MM.1S (cell line): ENCODE measurements at places on chromosomes 13 and 19.
A peak's percentile ranks its signal among the peaks of the same experiment; 100 is the strongest.

- DNase-seq = no peak
Measured at GRCh38 chr13:37175996-37176395, 70.5 kb upstream of the CSNK1A1L start.

- DNase-seq = no peak
Measured at GRCh38 chr13:51910508-51910907, 48.7 kb downstream of the CCDC70 start.

- DNase-seq = no peak
Measured at GRCh38 chr19:19570571-19570970, 32.5 kb downstream of the CILP2 start.

GRCh38 chr13:109899316-109899715, 112.9 kb upstream of the IRS2 start:
- no peak for DNase-seq

DNA sequence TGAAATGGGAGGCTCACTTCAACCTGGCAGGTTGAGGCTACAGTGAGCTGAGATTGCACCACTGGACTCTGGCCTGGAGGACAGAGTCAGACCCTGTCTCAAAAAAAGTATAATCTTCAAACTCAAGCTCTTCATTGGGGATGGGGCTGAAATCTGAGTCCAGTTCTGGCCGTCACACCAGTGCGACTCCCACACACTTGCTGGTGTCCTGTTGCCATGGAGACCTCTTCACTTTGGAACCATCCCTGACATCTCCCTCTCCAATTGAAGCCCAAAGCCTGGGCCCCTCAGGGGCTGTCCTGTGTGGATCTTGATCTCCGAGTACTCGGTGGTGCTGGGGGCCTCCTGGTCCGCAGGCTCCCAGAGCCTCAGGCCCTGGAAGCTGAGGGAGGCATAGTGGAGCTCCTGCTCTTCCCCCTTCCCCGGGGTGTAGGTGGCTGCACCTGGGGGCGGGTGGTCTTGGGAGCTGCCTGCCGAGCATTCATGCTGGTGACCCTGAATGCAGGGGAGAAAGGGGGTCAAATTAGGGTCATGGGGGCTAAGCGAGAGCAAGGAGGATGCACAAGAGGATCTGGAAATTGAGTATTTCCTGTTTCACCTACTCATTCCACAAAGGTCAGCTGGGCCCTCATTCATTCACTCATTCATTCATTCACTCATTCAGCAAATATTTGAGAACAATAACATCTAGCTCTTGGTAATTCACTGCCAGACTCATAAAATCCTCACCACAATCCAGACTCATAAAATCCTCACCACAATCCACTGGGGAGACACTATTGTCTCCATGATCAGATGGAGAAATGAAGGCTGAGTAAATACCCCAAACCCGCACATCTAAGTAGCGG, 11.0 kb downstream of the SIGLEC11 start:
- no peak for DNase-seq

GRCh38 chr13:40341096-40341471, 325.4 kb downstream of the FOXO1 start:
- no peak for DNase-seq

- DNase-seq = no peak
Measured at GRCh38 chr13:31131470-31131961, 30.2 kb downstream of the HSPH1 start.

DNA sequence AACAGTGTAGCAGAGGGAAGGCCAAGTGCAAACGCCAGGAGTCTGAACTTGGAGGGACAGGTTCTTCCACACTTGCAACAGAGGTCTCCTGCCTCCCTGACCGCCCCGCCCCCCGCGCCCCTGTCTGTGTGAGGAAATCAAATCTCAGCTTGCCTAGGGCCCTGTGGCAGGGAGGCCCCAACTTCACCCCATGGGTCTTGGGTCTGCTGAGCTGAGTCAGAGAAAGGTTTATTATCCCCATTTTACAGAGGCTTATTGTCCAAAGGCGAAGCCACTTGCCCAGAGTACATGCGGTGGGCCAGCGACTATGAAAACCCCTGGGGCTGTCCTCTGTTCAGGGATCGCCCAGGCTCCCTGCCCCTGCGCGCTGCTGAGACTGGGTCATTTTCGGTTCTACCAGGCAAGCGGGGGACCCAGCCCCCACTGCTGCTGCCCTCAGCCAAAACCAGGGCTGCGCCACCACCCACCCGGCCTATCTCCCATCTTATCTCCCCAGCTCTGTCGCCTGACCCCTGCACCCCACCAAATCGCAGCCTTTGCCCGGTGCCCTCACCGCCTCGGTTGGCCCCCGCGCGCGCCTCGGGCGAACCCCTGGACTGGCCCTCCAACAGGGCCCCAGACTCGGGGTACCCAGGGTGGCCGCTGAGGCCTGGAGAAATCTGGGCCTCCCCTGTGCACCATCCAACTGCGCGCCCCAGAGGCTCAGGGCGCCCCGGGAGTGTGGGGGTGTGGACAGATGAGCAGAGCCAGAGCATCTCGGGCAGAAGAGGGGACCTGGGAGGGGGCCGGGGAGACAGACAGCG, 850 bp upstream of the CERS4 start:
- DNase-seq = no peak

GRCh38 chr19:9883231-9883758, 48.2 kb downstream of the PIN1 start:
- DNase-seq = no peak

DNA sequence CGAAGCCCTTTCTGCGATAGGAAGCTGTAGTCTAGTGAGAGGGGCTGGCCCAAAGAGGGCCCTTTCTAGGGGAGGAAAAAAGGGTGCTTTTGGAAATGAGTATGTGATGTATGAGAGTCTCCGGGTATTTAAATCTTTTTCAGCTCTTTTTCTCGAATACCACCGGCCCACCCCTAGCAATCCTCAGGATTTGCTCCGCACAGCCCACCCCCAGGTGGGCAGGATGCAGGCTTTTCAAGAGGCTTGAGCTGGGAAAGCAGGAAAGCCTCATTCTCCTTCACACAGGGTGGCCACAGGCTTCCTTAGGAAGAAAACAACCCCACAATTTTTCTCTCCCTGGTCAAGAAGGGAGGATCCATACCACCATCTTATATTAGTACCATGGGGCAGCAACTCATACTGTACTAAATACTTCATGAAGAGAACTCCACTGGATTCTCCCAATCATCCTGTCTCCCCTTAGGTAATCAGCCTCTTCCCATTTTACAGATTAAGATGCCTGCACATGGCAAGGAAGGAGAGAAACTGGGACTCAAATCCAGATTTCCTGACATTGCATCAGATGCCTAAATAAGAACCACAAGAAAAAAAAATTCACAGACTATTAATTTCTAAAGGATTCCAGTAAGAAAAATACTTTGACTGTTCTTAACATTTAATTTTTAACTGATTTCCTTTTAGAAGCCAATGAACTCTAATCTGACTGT, 84.4 kb downstream of the STK24 start:
- no peak for DNase-seq

DNA sequence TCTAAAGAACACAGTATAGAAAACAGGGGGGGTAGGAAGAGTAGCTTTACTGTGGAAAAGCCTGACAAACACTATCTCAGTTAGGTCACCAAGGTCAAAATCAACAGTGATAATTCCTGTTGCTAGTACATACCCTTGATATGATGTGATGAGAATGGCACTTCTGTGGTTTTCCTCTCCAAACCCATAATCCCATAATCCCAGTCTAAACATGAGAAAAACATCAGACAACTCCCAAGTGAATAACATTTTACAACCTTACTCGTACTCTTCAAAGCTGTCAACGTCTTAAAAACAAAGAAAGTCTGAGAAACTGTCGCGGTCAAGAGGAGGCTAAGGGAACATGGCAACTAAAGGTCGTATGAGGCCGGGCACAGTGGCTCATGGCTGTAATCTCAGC, 137.6 kb downstream of the FOXO1 start:
- DNase-seq = no peak

GRCh38 chr13:33210090-33210489, 75.5 kb downstream of the STARD13 start:
- no peak for DNase-seq

- DNase-seq = no peak
Measured at GRCh38 chr13:98813993-98814392, 61.5 kb upstream of the SLC15A1 start.

- DNase-seq = peak; percentile 49
Measured at GRCh38 chr19:13149628-13150186, 468 bp downstream of the STX10 start.

DNA sequence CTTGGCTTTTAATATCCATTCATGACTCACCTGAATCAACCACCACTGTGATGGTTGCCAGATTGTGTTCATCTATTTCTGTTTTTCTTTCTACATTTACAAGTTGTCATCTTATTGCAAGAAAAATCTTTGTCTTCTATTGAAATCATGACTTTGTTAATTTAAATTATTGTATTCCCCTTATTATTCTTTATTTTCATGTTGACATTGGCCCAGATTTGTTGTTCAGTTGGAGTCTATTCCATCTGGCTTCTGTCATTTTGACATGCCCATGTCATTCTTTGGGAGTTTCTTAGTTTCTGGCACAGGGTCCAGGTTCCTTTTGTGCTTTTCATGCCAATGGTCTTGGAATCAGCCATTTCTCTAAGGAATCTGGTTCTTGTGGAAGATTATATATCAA, 19.9 kb upstream of the DACH1 start:
- no peak for DNase-seq

DNA sequence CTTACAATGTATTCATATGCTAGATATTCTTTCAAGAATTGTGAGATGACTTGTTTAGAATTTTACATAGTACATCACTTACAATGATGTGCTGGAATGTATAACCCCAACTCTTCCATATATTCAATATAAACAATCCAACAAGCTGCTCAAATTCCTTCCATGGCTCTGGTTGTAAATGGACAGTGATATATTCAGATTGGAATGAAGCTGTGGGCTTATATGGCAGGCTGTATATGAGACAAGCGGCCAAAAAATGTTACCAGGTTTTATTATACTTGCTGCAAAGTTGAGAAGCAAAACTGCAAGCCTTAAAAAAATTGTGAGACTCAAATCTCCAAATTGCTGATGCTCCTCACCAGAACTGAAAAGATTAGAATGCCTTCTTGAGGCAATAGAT, 83.6 kb upstream of the KLF12 start:
- no peak for DNase-seq

GRCh38 chr19:16355293-16356043, 30.8 kb downstream of the KLF2 start:
- no peak for DNase-seq

DNA sequence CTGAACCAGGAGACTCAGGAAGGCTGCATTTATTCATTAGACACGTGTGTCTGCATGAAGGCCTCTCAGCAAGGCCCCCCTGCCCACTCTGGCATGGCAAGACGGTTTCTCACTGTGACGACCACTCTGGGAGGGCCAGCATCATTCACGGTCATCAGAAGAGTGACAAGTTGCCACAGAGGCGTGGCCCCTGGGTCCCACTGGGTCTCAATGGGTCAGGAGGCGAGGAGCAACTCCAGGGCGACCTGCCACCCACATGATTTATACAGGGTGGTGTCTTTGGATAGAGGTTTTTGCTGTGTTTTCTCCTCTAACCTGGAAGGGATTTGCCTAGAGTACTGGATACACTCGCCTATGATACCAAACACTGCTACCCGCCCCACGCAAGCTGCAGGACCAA, 60.7 kb downstream of the KLF2 start:
- no peak for DNase-seq

- DNase-seq = no peak
Measured at GRCh38 chr19:40442328-40443130, 1.6 kb downstream of the SERTAD3 start.

DNA sequence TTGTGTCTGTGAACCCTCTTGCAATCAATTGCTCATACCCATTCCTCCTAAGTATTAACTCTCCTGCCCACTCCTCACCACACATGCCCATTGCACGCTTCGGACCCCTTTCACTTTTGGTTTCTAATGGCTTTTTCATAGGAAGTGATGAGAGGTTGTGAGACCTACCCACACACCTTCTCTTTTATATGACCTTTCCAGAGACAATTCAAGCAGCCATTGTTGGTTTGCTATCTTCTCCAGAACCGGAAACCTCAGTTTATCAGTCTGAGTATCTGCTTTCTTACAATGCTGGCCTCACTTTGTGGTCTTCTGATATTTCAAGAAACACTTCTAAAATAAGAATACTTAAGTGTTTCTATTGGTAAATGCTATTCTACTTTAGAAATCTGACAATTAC, 1550.8 kb upstream of the SLC10A2 start:
- DNase-seq = peak; percentile 74

DNA sequence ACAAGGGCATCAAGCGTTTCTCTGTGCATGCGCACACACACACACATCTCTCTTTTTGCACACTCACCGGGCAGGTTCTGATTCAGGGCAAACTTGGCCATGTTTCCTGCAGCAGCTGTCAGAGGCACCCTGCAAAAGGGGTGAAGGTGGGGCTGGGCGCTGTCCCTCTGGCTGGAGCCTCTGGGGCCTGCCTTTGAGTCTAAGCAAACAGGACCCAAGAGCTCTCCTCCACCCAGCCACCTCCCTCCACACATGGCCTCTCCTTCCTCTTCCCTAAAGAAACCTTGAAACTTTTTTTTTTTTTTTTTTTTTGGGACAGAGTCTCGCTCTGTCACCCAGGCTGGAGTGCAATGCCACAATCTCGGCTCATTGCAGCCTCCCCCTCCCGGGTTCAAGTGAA, 5.3 kb downstream of the KANK3 start:
- DNase-seq = no peak

GRCh38 chr13:76725211-76725610, 161.0 kb downstream of the KCTD12 start:
- no peak for DNase-seq

GRCh38 chr19:8069096-8069973, 16.8 kb downstream of the CCL25 start:
- DNase-seq = peak; percentile 31

DNA sequence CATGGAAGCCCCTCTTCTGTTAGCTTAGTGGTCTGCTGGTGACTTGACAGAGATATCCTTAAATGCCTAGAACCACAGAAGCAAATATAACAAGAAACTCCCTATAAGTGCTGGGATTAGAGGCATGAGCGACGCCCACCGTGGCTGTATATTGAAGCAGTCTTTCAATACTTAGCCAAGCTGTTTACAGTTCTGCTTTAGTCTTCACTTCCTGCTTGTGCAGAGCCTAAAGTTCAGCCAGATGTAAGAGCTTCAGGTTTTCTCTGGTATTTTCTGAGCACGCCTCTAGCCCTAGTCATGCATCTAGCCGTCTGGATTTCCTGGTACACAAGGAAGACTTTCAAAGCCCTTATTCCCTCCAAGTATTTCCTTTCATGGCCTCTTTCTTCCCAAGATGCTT, 28.5 kb downstream of the TRPM4 start:
- no peak for DNase-seq

GRCh38 chr13:66567899-66568612, 662.1 kb downstream of the PCDH9 start:
- no peak for DNase-seq

GRCh38 chr19:4709440-4710280, 14.0 kb downstream of the DPP9 start:
- no peak for DNase-seq
